ENCODE measurements at places on chromosomes 5 and 9. TPM values are rescaled to one million over a fixed set of nuclear protein-coding genes. Genes with fewer than 3 reads are reported as not detected.

Gene CDHR2
- total RNA-seq, result under 0.01 TPM

Gene TPPP
- 0.26 TPM for total RNA-seq

Gene FSTL4
- not detected for total RNA-seq

Gene ENHO
- total RNA-seq, result under 0.01 TPM

Gene MED22
- total RNA-seq, result 17.8 TPM

Gene TAF11L10
- total RNA-seq, result not detected

Gene OBP2B
- not detected for total RNA-seq

Gene SMIM33
- total RNA-seq, result not detected

Gene PTCH1
- 18.0 TPM for total RNA-seq

Gene BARHL1
- not detected for total RNA-seq

Gene CA9
- 0.26 TPM for total RNA-seq

Gene SPATA31E1
- total RNA-seq, result not detected

Gene OR1L4
- total RNA-seq, result not detected

Gene KCNMB1
- total RNA-seq, result not detected

Gene LHX6
- total RNA-seq, result not detected

Gene GARIN3
- not detected for total RNA-seq

Gene C9orf153
- 0.51 TPM for total RNA-seq

Gene ANKRD31
- 0.26 TPM for total RNA-seq
